Naive thymus-derived CD8-positive, alpha-beta T cell (primary cell): ENCODE measurements at places on chromosomes 5 and 9.

- H3K4me3 ChIP-seq = no peak overlapping the region
- no peak for DNase-seq
- H3K27ac ChIP-seq = no peak overlapping the region
- H3K27me3 ChIP-seq = peaks cover 6% of the 10 kb centered on the region
- no peaks in the 10 kb centered on the region for H3K36me3 ChIP-seq
These were observed 82.2 kb upstream of the LIFR start for GRCh38 chr5:38638656-38639055.

GRCh38 chr5:120241400-120241799 lies 222.7 kb upstream of the PRR16 start:
- no peak for DNase-seq
- H3K4me1 ChIP-seq = no peaks in the 10 kb centered on the region
- no peak overlapping the region for H3K4me3 ChIP-seq
- no peaks in the 10 kb centered on the region for H3K36me3 ChIP-seq
- H3K27me3 ChIP-seq = no peaks in the 10 kb centered on the region
- no peak overlapping the region for H3K27ac ChIP-seq

DNA sequence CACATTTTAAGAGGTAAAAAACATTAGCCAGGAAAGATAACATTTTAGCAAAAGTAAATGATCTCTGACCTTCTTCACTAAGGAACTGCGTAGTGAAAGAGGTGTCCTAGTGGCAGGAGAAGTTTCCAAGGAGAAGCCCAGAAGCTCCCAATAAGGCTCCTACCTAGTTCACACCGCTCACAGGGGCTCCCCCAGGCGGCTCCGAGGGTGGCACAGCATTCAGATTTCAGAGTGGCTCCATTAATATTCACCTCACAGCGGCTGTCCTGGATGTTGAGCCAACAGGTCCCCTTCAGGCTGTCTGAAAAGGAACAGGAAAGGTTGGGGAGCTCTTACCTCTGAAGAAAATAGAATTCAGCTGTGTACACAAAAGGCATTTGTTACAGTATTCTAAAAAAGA lies 187.3 kb downstream of the FBN2 start:
- no peak for DNase-seq
- no peaks in the 10 kb centered on the region for H3K36me3 ChIP-seq
- no peaks in the 10 kb centered on the region for H3K4me1 ChIP-seq
- H3K4me3 ChIP-seq = no peak overlapping the region
- H3K27me3 ChIP-seq = peaks cover 3% of the 10 kb centered on the region

GRCh38 chr5:54861212-54861894 lies 124.0 kb downstream of the ESM1 start:
- peaks cover 33% of the 10 kb centered on the region for H3K36me3 ChIP-seq
- no peak overlapping the region for H3K27ac ChIP-seq
- H3K4me1 ChIP-seq = no peaks in the 10 kb centered on the region
- no peak overlapping the region for H3K4me3 ChIP-seq
- peaks cover 9% of the 10 kb centered on the region for H3K27me3 ChIP-seq
- no peak for DNase-seq

GRCh38 chr9:98973576-98973975 lies 29.9 kb downstream of the COL15A1 start:
- H3K27me3 ChIP-seq = peaks cover 8% of the 10 kb centered on the region
- DNase-seq = no peak
- peaks cover 11% of the 10 kb centered on the region for H3K4me1 ChIP-seq
- H3K36me3 ChIP-seq = no peaks in the 10 kb centered on the region
- H3K4me3 ChIP-seq = no peak overlapping the region

GRCh38 chr9:131608493-131609037 lies 63.2 kb downstream of the PRRT1B start:
- H3K36me3 ChIP-seq = peaks cover 4% of the 10 kb centered on the region
- no peak overlapping the region for H3K27ac ChIP-seq
- no peak overlapping the region for H3K4me3 ChIP-seq
- H3K27me3 ChIP-seq = no peaks in the 10 kb centered on the region
- peaks cover 5% of the 10 kb centered on the region for H3K4me1 ChIP-seq

- H3K4me1 ChIP-seq = peaks cover 20% of the 10 kb centered on the region
- no peak for DNase-seq
- H3K4me3 ChIP-seq = no peak overlapping the region
- no peak overlapping the region for H3K27ac ChIP-seq
- no peaks in the 10 kb centered on the region for H3K27me3 ChIP-seq
- peaks cover 14% of the 10 kb centered on the region for H3K36me3 ChIP-seq
These were observed 176.4 kb downstream of the CD180 start for GRCh38 chr5:67020096-67020615.

DNA sequence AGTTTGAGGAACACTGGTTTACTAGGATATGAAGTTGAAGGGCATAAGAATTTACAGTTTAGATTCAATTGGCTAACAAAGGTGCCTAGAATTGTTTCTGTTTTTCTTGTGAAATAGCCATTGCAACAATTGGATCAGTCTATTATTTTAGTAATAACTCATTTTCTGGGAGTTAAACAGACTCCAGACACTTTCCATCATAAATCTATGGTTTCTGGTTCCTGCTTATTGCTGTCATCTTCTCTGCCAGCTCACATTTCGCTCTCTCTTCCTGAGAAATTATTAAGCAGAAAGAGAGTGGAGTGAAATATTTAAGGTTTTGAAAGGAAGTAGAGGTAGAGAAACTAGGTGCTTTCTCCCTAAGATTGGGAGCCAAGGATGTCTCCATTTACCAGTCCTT lies 165.1 kb upstream of the PRR16 start:
- H3K4me3 ChIP-seq = no peak overlapping the region
- H3K27ac ChIP-seq = no peak overlapping the region
- H3K4me1 ChIP-seq = no peaks in the 10 kb centered on the region
- no peaks in the 10 kb centered on the region for H3K36me3 ChIP-seq

DNA sequence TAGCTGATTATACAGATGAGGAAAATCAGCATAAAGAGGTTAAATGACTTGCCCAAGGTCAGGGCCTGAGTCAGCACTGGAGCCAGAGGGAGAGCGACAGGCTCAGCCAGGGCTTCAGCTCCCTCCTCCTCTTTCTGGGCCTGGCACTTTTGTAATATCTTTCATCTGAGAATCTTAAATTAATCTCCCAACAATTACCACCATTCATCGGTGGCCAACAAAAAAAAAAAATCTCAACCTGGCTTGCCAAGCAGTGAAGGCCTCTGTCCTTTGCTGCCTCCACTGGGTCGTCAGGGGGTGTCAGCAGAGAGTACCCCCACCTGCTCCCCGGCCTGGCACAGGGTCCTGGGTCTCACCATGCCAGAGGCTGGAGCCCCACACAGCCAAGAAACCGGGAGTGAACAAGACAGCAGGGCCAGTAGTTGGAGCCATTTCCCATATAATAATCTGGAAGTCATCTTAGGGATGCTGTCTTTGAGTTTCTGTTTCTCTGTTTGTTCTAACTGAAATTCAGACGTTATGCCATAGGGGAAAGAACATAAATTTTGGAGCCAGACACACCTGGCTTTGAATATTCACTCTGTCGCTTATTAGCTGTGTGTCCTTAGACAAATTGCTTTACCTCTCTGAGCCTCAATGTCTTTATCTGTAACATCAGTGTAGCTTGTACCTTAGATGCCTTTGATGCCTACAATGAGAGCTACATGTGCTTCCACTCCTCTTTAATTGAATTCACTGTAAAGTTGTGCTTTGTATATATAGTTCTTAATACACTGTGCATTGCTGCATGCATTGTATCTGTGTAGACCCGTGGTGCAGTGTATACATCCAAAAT lies 299.9 kb upstream of the MSX2 start:
- H3K4me3 ChIP-seq = no peak overlapping the region
- no peak overlapping the region for H3K27ac ChIP-seq
- DNase-seq = no peak
- H3K4me1 ChIP-seq = peaks cover 4% of the 10 kb centered on the region
- no peaks in the 10 kb centered on the region for H3K27me3 ChIP-seq
- no peaks in the 10 kb centered on the region for H3K36me3 ChIP-seq

DNA sequence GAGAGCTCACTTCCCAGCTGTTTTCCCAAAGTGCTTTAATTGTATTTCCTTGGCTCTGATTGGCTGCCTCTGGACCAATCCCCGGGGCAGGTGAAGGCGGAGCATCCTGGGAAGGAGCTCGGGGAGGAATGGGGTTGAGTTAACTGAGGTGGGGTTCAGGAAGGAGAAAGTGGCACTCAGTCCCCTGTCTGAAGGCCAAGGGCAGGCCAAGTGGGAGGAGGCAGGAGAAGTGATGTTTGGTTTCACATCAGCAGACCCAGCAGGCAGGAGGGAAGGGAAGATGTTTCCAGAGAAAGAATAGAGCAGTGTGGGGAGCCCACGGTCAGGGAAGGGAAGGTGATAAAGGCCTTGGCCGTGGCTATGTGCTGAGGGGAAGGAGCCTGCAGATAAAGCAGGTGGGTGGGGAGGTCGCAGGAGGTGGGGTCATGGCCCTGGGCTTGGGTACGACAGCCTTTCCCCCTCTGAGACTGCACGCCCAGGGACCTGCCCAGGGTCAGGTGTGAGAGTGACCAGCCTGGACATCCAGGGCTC lies 3.1 kb downstream of the TSPAN17 start:
- H3K4me1 ChIP-seq = peaks cover 48% of the 10 kb centered on the region

DNA sequence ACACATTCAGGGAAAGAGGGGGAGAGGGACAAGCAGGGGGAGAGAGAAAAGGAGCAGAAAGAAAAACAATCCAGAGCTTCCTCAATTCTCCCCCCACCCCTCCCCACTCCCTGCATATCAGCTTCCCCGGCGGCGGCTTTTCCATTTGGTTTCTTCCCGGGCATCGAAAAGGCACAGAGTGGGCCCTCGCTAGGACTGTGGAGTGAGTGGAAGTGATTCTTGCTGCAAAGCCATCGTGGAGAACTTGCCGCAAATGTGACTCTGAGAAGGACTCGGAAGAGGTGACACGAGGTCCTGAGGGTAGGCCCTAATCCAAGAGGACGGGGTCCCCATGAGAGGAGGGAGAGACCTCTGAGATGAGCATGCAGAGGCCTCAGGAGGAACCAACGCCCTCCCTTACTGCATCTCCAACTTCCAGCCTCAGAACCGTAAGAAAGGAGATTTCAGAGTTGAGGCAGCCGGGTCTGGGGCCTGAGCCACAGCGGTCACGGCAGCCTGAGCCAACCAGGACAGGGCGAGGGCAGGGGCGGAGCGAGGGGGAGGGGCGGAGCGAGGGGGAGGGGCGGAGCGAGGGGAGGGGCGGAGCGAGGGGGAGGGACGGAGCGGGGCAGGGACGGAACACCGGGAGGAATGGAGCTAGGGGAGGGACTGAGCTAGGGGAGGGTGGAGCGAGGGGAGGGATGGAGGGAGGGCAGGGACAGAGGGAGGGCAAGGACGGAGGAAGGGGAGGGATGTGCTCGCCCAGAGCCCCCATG lies 21.2 kb upstream of the SARDH start:
- no peak overlapping the region for H3K27ac ChIP-seq
- peaks cover 7% of the 10 kb centered on the region for H3K36me3 ChIP-seq
- no peak overlapping the region for H3K4me3 ChIP-seq
- no peaks in the 10 kb centered on the region for H3K4me1 ChIP-seq
- peaks cover 20% of the 10 kb centered on the region for H3K27me3 ChIP-seq
- DNase-seq = no peak

DNA sequence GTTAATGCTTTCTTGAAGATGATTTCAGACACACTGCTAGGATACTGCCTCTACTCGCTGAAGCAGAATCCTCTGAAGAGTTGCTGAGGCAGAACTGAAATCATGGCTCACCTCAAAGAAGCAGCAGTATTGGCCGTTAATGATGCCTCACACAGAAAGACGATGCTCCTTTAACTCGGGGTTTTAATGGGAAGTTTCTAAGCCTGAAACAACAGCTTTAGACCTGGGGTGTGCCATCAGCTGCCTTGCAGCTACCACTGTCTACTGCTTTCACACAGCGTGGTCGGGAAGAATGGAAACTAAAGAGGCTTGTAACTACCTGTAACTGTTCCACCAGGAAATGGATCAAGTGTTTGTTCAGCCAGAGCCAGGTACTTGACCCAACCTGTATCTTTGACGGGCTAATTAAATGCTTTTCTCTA lies at the start of gene CTXN3:
CTXN3 (plus strand) TSS at position 65 of the 422 bp plus-strand sequence. CDS start 8,440 bp downstream, outside the sequence.
- no peak for DNase-seq
- H3K4me1 ChIP-seq = no peaks in the 10 kb centered on the region
- no peak within 1 kb of the TSS for H3K27ac ChIP-seq
- H3K4me3 ChIP-seq = no peak within 1 kb of the TSS

DNA sequence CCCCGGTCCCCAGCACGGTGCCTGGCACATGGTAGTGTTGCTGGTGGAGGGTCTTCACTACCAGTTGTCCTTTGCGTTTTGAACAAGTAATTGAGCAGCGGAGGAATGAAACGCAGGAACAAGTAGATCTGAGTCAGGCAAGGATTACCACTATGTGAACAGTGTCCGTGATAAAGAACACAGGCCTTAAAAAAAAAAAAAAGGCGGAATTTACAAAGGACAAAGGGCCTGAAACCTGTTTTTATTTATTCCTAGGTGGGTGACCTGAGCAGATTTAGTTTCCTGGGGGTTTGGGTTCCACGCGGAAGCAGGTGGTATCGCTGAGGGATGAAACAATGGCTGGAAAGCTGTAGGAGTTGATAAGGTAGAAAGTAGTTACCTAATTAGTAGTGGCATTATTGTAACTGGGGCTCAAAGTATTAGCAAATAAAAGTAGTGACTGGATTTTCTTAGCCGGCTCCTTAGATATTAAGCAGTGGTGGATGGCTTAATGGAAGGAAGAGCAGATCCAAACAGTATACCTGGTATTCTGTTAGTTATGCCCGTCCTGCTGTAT lies 1.1 kb downstream of the RUSC2 start:
- H3K4me1 ChIP-seq = peaks cover 33% of the 10 kb centered on the region
- peak overlapping the region; percentile 86 for H3K4me3 ChIP-seq
- DNase-seq = no peak
- no peak overlapping the region for H3K27ac ChIP-seq

GRCh38 chr5:143515829-143516228 lies 112.3 kb upstream of the NR3C1 start:
- H3K27me3 ChIP-seq = no peaks in the 10 kb centered on the region
- no peaks in the 10 kb centered on the region for H3K36me3 ChIP-seq
- H3K4me3 ChIP-seq = no peak overlapping the region
- no peak overlapping the region for H3K27ac ChIP-seq
- no peak for DNase-seq

DNA sequence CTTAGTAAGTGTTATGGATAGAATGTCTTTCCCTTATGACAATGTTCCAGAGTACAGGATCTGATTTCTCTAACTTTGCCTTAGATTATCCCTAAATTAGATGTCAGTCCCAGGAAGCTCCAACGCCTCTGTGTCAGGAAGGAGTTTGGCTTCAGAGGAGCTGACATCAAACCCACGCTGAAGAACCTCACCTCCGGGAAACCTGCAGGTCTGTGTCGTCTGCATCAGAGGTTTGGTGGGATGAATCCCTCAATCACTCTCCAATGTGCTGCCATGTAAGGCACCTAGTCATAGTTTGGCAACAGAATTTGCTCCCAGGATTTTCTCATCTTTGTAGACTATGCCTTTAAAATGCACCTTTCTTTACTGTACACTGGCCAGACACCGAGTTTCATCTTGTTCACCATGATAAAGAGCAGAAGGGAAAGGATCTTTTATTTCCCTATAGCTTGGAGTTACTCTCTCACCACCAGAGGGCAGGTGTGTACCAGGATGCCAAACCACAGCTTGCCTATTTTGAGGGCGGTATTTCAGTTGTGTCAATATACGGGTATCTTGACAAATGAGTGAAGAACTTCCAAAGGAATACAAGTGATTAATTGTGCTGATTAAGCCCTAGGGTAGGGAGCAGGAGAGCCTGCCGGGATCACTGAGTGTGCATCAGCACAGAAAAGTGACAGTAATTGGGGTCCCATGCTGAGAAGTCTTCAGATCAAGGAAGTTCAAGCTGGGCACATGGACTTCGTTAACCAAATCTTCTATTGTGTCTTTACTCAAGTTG lies 23.4 kb downstream of the MINAR2 start:
- H3K36me3 ChIP-seq = no peaks in the 10 kb centered on the region
- H3K4me1 ChIP-seq = no peaks in the 10 kb centered on the region
- no peak overlapping the region for H3K27ac ChIP-seq
- peak; percentile 65 for DNase-seq
- no peak overlapping the region for H3K4me3 ChIP-seq
- peaks cover 1% of the 10 kb centered on the region for H3K27me3 ChIP-seq
